ENCODE measurements at places on chromosomes 5 and 9. TPM values are rescaled to one million over a fixed set of nuclear protein-coding genes. Genes with fewer than 3 reads are reported as not detected.
A peak's percentile ranks its signal among the peaks of the same experiment; 100 is the strongest.

The TNFSF15 gene
- total RNA-seq, result 0.08 TPM

The FGD3 gene
- total RNA-seq, result 3.0 TPM

The ABO gene
- 1.5 TPM for total RNA-seq

The C9orf50 gene
- not detected for total RNA-seq

- no peak for DNase-seq
Measured at GRCh38 chr5:67679184-67679841, 482.7 kb upstream of the CD180 start.

GRCh38 chr5:151499501-151500035 lies 52.2 kb downstream of the SLC36A1 start:
- DNase-seq, result no peak

DNA sequence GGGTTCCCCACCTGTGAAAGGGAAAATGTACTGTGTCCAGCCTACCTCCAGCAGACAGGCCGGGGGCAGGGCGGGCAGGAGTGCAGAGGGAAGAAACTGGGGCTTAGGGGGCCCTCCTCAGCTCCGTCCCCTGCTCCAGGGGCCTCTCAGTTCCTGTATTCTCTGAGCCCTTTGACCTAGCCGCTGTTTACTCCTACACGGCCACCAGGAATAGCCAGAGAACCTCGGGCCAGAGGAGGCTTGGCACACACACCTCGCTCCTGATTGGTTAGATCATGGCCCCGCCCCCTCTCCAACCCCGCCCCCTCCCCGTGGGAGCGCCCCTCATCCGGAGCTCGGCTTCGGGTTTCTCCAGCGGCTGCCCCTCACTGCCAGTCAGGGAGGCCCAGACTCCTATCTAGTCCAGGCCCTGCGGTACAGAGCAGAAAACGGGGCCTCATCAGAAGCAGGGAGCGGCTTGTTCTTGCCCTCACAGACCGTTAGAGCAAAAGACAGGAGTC lies 2.2 kb downstream of the ST6GALNAC6 start:
- DNase-seq, result peak; percentile 84

DNA sequence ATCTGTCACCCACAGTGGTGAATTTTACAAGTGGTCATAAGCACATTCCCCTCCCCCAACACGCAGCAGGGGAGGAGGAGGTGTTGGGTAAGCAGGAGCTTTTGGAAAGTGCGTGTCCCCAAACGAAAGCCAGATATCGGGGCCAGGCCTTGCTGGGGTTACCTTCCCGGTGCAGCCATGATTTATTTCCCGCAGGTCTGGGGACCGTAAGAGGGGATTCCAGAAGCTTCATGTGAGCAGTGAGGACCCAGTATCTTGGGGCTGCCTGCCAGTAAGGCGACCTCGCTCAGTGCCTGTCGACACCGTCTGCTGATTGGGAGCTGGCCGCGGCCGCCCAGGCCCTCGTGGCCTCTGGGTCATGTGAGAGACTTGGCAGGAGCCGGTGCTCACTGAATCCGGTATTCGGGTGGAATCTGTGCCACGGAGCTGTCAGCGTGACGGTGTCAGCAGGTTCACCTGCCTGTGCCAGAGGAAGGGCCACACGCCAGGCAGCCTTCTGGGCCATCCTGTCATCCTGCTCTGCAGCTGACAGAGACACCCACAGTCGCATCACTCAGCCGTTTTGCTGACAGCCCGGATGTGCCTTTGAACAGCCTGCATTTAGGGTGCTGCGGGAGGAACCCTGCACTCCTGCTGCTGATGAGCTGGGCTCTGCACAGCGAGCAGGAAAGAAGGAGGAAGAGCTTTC lies 37.3 kb downstream of the SEC61B start:
- peak; percentile 91 for DNase-seq

GRCh38 chr9:16559418-16560188 lies 310.9 kb downstream of the BNC2 start:
- DNase-seq, result no peak

DNA sequence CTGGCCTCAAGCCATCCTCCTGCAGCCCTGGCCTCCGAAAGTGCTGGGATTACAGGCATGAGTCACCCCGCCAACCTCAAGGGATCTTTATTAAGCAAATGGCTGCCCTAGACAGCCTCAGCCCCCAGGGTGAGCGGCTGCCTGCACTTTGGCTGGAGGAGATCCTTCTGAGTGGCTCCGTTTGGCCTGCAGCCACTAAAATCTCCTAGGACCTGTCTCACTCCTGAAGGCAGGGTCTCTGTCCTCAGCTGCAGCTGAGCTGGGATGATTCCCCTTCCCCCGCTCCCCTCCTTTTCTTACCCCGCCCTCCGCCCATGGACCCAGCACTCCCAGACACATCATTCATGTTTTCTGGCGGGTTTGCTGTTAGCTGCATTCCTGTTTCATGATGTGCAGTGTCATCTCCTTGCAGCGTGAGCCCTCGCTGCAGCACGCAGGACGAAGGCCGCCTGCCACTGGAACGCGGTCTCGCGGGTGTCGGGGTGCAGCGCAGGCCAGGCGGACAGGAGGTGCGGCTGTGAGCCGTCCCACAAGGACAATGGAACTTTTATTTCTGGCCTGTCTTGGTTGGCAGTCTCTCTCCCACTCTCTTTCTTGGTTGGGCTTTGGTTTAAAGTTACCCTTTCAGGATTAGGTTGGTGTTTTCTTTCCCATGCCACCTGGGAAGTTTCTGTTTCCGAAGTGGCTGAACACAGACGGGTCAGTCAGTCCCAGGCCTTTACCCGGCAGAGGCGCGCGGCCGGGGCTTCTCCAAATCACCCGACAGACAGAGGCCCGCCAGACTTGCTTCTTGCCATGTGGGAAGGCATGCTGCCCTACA lies 137.1 kb downstream of the FOXD1 start:
- no peak for DNase-seq

- no peak for DNase-seq
Measured at GRCh38 chr5:73306078-73306719, 133.2 kb downstream of the TMEM174 start.

DNA sequence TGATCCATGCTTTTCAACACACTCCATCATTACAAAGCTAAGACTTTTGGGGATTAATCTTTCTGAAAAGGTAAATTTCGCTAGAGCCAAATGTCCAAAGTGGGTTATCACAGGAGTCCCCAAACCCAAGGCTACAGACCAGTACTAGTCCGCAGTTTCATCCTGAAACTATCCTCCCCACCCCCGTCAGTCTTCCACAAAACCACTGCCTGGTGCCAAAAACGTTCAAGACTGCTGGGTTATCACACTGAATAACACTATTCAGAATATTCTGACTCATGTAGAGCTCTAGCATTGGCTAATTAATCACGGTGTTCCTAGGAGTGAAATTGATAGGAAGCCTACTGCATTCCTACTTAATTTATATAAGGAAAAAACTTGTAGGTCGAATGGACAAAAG lies 24.7 kb downstream of the ERP44 start:
- DNase-seq, result no peak

GRCh38 chr5:169763376-169764017 lies 126.4 kb downstream of the DOCK2 start:
- peak; percentile 69 for DNase-seq

DNA sequence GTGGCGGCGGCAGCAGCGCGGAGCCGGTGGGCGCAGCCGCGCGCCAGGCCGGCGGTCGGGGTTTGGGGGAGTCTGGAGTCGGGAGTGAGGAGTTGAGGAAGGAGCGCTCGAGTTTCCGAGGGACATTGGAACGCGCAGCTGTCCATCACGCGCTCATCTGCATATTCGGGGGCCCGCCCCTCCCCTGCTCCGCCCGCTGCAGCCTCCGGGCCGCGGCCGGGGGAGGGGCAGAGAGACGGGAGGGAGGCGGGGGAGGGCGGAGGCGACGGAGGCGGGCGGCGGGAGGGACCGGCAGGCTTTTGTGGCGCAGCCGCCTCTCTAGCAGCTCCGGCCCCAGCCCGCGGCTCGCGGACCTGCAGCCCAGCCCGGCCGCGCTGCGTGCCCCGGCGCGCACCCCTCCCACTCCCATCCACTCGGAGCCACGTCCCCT lies at the start of gene IRX2:
Gene IRX2 (minus strand): TSS at position 86 of the 430 bp plus-strand sequence. CDS start 264 bp downstream, outside the sequence.
- DNase-seq, result peak; percentile 88

DNA sequence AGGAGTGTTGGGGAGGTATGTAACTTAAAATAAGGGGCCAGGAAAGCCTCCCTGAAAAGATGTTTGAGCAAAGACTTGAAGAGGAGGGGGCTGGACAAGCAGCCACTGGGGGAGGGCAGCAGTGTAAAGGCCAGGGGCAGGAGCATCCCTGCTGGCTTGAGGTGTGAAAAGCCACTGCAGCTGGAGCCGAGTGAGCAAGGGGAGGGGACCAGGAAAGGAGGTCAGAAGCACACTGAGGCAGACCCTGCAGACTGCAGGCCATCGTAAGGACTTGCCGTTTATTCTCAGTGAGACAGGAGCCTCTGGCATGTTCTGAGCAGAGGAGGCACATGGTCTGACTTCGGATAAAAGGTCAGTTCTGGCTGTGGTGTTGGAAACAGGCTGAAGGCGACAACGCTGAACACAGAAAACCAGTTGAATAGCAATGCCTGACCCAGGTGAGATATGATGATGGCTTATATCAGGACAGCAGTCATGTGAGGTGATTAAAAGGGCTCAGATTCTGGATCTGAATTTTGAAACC lies 10.2 kb upstream of the ERGIC1 start:
- DNase-seq, result no peak

All from Right ventricle myocardium inferior (tissue), 1 donor.